Esophagus squamous epithelium (tissue), 5 donors: ENCODE measurements at places on chromosomes 1 and 21.

DNA sequence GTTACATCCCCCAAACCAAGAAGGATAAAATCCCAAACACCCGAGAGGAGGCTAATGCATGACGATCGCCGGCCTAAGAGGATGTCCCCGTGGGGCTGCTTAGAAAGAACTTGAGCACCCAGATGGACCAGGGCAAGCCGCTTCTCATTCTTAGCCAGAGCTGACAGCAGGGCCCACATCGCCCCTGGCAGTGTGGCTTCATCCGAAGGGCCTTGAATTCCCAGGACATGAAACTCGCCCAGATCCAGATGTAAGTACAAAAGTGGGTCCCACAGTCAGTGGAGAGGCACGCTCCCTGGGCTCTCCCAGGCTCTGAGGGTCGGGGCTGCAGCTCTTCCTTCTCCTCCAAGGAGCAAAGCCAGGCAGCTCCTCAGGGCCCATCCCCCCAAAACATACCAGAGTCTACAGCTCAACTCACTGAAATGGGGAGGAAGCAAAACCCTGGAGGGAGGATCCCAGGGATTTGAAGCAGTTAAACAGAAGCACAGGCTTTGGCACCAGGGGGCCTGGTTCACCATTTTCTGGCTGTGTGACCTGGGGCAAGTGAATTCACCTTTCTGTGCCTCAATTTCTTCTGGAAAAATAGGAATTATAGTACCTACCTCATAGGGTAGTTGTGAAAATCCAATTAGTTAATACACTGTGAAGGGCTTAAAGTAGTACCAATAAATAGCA, 85.6 kb downstream of the MAN1C1 start:
- no peak for DNase-seq

GRCh38 chr1:46070164-46070814, 62.1 kb downstream of the PIK3R3 start:
- DNase-seq = no peak

DNA sequence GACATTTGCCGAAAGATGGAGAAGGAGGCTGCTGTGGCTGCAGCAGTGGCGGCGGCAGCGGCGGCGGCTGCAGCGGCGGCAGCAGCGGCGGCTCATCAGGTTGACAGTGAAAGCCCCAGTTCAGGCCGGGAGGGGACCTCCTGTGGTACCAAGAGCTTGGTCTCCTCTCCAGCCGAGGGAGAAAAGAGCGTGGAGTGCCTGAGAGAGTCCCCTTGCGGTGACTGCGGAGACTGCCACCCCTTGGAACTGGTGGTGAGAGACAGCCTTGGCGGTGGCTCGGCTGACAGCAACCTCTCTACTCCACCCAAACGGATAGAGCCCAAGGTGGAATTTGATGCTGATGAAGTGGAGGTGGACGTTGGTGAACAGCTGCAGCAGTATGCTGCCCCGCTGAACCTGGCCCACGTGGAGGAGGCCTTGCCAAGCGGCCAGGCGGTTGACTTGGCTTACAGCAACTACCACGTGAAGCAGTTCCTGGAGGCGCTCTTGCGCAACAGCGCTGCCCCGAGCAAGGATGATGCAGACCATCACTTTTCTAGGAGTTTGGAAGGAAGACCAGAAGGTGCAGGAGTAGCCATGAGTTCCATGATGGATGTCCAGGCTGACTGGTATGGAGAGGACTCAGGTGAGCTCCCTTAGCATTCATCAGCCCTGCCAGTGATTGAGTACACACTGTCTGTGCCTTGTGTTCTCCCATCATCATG, 6.3 kb downstream of the ZBTB8B start:
- DNase-seq = no peak

- DNase-seq = no peak
Observed at GRCh38 chr1:200294241-200294640, 115.6 kb downstream of the ZNF281 start.

DNA sequence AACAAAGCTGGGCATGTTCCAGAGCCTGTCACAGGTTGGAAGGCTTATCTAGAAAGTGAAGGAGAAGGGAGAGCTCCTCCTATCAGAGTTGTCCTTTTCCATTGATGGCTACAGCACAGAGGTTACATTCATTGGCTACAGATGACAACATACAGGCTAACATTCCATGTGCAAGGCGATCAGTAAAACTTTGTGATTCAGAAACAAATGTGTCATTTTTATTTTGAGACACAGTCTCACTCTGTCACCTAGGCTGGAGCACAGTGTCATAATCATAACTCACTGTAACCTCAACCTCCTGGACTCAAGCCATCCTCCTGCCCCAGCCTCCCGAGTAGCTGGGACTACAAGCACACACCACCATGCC, 32.6 kb downstream of the TRIM67 start:
- no peak for DNase-seq

DNA sequence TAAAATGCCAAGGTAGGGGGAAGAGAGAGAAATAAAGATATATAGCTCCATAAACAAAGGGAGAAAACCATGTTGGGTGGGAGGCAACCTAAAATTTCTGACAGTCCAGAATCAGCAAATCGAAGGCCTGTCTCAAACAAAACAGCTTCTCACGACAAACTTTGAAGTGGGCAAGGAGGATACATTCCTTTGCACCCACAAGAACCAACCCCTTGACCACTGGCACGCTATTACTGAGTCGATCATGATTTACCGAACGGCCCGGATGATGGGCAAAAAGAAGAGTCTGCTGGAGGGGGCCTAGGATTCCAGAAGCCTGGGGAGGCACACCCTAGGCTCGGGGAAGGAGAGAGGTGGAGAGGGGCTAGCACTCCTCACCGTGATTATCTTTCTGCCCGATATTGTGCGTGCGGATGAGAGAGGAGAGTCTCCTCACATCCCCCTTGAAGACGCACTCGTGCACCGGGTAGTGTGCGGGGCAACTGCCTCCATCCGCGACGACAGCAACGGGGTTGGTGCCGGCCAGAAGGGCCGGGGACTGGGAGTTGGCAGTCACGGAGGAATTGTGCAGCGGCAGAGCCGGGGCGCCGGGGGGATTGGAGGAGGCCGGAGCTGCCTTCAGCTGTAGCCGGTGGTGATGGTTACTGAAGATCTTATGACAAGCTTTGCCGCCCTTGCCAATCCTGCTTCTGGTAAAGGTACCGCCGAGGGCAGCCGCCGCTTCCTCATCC, 756 bp downstream of the ANKRD13C start:
- no peak for DNase-seq

GRCh38 chr1:221343607-221344006, 398.3 kb downstream of the DUSP10 start:
- DNase-seq = no peak

DNA sequence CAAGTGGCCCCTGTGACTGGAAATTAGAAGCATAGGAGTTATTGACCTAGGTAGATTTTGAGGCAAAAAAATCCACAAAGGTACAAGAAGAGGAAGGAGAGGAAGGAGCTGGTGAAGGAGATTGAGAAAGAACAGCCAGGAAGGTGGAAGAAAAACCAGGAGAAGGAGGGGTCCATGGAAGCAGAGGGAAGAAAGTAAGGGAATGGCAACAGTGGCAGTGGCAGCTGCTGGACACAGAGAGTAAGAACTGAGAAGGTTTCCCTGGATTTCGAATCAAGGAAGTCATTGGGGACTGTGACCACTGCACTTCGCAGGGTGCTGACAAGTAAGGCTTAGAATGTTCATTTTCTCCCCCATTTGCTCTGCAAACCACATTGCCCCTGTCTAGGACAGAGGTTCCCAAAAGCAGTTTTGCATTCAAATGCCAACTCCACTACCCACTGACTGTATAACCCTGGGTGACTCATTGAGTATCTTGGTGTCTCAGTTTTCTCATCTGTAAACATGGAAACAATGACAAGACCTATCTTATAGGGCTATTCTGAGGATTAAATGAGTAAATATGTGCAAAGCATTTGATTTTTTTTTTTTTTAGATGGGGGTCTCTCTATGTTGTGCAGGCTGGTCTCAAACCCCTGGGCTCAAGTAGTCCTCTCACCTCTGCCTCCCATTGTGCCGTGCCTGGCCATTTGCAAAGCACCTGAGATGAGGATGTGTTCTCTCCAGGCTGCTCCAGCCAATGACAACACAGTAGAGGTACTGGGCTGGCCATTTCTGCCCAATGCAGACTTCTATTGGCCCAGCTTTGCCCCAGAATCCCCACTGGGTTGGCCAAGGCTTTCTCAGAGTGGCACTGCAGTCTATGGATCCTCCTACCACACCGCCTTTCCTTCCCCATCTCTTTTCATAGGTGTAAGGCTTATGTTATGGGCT, 9.3 kb upstream of the CAPN2 start:
- no peak for DNase-seq
